ENCODE measurements at places on chromosomes 2 and 18.

DNA sequence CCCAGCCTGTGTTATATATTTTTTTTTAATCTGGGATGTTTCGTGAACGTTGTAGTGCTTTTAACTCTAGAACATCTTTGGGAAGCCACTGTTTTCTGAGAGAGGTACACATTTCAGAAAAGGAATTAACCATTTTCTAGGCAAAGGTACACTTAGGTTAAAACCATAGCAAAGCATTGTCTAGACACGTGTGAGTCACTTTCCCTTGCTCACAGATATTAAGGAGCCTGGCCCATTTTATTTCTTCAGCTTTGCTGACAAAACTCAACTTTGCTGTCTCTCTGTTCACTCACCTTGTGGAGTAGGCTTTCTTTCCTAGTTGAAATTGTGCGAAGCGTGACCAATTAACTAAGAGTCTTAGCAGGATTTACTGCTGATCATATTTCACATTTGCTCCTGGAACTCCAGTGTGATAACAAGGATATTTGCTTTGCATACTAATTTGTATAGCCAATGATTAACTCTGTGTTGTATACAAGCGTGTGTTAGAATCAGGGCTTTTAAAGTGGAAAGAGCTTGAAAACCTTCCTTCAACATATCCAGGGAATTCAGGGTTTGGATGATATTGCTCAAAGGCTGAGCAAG is 215.0 kb upstream of the AGAP1 start:
- no peak for DNase-seq

GRCh38 chr2:200913654-200914053 is 24.5 kb downstream of the NIF3L1 start:
- DNase-seq, result no peak

DNA sequence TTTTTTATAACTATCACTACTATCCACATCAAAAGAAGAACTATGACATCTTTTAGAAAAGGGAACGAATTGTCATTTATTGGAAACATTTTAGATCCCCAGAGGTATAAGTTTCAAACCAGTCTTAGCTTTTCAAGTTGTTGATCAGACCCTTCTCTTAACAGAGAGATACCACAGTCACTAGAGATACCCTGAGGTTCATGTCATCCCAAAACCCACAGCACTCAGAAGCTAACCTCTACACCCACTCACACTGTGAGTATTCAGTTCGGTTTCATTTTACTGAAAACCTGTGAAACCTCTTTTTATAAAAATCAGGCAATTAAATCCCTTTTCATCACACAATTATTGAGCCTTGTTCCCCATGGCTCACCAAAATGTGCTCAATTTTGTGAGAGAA is 156.2 kb downstream of the DTNA start:
- DNase-seq, result no peak

- DNase-seq, result no peak
Observed at GRCh38 chr2:20552847-20553246, 98.1 kb downstream of the HS1BP3 start.

DNA sequence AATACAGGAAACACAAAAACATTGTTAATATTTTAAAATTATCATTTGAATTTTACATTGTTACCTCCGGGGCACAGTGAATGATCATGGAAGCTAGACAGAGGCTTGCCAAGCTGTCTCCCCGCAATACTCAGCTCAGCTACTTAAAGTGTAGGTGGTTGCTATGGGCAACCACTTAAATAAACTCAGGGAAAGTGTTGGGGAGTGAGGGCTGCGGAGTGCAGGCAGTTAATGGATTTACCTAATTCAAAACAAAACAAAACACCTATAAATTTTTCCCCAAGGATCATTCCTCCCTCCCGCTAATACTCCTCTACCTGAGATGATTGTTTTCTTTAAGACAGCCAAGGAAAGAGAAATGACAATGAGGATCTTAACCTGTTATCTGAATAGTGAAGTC is 349.5 kb downstream of the TGIF1 start:
- DNase-seq, result no peak

DNA sequence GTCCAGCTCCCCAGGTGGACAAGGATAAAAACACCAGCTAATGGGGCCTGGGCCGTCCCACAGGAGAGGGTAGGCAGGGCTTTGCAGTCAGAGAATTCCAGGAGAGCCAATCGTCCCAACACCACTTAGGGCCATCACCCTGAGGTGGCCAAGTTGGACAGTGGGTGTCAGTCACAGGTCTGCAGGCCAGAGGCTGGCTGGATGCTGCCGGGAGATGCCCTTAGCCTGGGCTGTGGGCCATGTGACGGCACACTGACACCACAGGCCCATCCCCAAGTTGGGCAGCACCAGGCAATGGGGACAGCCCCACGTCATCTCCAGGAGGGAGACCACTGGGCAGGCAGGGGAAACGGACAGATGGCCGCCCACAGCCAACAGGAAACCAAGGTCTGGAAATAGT is 53.9 kb downstream of the KIF1A start:
- no peak for DNase-seq

DNA sequence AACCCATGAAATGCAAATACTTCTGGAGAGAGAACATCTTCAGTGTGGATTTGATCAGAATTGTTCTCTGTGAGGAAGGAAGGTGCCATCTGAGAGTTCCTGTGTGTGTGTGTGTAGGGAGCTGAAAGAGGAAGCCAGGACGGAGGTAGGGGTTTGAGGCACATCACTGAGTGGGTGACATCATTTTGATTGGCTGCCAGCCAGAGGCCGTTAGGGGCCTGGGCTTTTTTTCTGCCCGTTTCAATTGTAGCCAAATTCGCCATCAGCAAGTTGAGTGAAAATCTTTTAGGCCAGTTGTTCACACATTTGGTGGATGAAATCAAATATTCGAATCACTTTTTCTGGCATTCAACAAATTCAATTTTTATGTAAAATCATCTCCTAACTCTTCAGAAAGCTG is 48.9 kb downstream of the TSN start:
- no peak for DNase-seq

DNA sequence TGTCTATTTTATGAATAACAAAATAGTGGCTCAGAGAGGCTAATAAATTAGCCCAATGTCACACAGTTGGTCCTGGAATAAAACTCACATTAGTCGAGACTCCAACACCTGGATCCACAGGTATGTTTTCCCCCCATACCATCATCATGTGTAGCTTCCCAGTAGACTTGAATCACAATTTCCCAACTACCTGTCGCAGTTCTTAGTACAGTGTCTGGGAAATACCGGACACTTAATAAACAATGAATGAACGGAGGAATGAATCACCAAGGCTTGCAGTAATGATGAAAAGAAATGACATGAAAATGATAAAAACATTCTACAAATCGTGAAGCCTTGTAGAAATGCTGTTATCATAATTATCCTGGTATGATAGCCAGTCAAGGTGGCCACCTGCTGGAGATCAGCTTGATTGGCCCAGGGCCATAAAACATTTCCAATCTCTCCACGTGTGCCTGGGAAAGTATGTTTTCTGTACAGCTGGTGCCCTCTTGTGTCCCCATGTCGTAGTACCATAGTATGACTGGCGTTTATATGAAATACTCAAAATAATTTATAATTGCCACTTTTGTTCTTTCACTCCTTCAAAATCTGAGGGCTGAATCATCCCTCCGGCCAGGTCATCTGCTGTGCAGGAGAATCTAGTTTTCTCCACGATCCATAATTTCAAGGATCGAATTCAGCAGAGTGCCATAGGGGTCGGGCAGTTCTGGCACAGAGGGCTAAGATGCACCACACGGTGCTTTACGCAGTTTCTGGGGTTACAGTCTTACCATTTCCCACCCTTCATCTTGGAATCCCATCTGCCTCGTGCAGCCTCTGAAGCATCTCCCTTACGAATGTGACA is 95.4 kb downstream of the LAMA1 start:
- DNase-seq, result no peak

DNA sequence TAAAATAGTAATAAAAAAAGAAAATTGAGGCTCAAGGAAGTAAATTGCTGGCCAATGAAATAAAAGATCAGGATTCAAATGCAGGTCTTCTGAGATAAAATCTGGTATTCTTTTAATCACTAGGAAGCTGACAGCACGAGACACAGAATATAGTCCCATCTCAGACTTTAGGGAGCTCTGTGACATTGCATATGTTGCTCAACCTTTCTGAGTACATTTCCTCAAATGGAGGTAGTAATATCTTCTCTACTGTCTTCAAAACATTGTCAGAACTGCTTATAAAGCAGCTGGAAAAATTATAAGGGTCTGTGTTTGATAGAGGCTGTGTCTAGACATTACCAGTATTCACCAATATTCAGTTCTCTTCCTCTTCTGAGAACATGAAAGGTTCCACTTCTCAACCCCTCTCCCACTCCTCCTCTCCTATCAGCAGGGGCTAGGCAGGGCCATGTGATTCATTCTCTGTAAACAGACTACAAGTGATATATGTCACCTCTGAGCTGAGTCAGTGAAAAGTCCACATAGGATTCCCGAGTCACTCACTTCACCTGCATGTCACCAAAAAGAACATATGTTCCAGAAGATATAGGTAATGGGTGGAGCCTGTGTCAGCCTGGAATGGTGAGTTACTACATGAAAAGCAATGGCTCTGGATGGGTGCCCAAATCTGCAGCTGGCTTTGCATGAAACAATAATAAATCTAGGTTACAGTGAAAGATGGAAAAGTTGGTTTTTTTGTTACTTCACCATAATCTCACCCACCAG is 7.1 kb downstream of the KCNE4 start:
- no peak for DNase-seq

- peak; percentile 67 for DNase-seq
Observed at GRCh38 chr2:15984368-15985255, 44.3 kb downstream of the MYCN start.

DNA sequence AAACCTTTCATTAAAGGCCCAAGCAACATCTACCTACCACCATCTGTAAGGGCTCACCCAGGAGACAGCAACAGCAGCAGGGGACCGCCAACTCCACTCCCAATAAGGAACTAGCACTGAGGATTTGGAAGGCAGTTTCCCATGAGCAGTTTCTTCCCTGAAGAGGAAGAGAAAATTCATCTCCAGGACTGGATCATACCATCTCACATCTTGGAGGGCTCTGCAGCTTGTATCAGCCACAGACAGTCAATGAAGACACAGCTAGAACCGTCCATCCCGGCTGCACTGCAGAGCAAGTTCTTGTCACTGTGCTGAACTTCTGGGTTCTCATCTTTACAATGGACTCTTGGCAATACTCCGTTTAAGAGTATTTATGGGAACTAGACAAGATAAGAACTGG is 2.8 kb upstream of the GYPC start:
- no peak for DNase-seq

DNA sequence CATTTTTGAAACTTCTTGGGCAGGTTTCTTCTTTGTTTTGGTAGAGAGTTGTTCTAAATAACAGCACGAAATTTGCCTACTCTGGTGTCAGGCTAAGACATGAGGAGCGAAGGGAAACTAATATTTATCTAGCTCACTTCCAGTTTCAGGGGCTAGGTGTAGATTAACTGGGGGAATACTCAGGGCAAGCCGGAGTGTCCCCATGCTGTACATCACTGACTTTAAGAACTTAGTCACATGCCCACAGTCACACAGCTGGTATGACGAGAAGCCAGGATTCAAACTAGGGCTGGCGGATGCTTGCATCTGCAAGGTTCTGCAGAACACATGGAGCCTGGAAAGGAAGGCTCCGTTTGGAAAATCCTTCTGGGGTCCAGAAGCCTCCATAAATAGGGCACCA is 133.3 kb downstream of the ALPK2 start:
- DNase-seq, result no peak

GRCh38 chr2:86065512-86065911 is 40.2 kb downstream of the POLR1A start:
- DNase-seq, result no peak

DNA sequence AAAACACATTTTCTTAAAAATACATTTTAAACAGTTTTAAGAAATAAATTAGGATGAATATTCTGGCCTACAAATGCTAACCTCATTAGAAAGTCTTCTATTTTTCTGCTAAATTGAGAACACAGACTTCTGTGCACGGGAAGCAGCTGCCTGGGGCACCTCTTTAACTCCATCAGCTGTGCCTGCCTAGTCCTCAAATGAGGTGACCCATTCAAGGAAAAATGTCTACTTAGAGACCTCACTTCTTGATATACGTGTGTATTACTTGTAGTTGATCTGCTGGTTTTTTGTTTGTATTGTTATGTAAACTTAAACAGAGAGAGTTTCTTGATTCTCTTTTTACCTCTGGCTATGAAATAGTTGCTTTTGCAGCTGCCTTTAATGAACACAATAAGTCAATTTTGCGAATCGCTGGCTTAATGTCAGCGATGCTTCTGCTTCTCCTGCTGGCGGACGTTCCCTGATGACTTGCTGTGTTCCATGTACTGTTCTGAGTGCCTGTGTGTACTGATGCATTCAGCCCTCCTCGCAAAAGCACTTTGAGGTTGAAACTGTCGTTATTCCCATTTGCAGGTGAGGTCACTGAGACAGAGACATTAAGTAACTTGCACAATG is 88.7 kb upstream of the TXNDC2 start:
- peak; percentile 59 for DNase-seq

DNA sequence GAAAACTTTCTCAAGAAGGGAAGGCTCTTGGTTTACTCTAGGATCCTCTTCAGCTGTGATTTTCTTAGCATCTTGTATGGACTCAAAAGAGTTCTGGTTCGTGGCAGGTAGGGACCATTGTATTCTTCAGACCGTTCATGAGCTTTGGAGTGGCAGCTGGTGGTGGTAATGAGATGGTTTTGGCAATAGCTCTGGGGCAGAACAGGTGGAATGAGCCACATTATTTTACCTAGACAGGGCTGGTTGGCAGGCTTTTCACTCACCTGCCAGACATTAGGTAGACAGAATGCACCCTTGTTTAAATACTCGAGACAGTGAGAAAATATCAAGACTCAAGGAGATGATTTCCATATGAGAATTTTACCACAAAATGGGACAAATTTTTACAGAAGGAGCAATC is 26.2 kb upstream of the MGAT5 start:
- no peak for DNase-seq

DNA sequence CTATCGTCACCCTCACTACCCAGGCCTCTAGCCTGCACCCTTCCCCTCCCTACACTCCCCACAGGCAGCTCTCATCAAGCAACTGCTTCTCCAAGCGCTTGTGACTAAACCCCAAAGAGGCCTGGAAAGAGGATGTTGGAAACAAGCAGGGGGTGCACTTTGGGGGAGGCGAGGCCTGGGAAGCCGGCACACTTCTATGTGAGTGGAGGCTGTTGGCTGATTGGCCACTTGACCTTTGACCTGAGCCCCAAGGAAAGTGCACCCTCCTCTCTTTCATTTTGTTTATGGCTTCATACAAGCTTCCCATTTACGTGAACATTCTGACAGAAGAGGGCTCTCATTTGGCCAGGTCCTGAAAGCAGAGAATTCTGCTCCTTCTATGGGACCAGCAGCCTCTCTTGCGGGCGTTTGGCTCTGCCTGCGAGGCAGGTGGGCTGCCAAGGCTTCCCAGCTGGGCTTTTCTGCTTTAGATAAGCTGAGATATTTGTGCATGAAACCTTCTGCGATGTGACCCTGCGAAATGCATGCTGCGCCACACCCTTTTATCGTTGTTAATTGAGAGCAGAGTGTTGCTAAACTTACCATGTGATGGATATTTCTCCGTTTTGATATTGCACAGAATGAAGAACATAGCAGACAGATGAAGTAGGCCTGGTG is 134.8 kb upstream of the NCK2 start:
- DNase-seq, result no peak

GRCh38 chr18:77043541-77044280 is 88.9 kb downstream of the MBP start:
- no peak for DNase-seq

Data from caudate nucleus (tissue), 63 donors.